Activated CD4-positive, alpha-beta T cell treated with anti-CD3 and anti-CD28 coated beads for 36 hours (primary cell): ENCODE measurements at places on chromosomes 7 and 10.

GRCh38 chr10:75229971-75230370 is 5.8 kb downstream of the COMTD1 start:
- no peak for DNase-seq

DNA sequence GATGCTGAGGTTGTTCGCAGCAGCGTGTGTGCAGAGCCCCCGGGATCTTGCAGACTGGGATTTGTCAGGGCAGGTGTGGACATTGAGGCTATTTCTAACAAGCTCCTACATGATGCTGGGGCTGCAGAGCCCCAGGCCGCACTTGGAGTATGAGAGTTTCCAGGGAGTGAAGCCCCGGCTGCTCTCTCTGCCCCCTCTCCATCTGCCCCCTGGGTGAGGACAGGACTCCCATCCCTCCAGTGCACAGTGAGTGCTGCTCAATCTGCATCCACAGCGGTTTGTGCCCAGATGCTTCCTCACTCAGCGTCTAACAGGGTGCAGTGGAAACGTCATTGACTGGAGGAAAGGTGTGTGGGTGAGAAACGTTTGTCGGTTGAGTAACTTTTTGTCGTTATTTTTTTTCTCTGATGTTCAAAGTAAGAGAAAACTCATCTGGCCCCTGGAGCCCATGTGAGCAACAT is 25.3 kb downstream of the IL2RA start:
- DNase-seq: no peak

- no peak for DNase-seq
Observed at GRCh38 chr7:68014031-68014736, 1017.6 kb downstream of the TYW1 start.

- DNase-seq: peak; percentile 63
Observed at GRCh38 chr7:140403878-140404564, at the start of gene RAB19. TSS of gene RAB19 (plus strand) at chr7:140404058. CDS start at chr7:140407647, 3,589 bp downstream.

GRCh38 chr10:48725708-48726107 is 41.0 kb downstream of the WDFY4 start:
- DNase-seq: no peak

DNA sequence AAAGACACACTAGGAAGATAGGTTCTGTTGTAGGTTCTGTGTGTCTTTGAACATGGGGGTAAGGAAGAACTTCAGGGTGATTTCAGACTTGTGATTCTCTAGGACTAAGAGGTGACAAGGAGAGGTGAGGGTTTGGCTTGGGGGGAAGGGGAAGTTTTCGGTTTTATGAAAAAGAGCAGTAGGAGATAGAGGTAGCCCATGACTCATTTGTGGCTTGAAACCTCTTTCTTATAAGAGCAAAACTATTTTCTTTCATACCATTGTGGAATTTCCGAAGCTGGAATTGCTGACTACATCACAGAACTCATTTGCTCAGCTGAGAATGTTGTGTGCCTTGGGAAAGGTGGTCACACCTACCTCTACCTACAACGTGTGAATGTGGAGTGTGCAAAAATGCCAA is 39.6 kb upstream of the IKZF1 start:
- DNase-seq: peak; percentile 62

- peak; percentile 83 for DNase-seq
Observed at GRCh38 chr10:119496273-119496672, 46.2 kb downstream of the RGS10 start.

GRCh38 chr10:91709394-91709798 is 76.5 kb upstream of the PPP1R3C start:
- no peak for DNase-seq

- DNase-seq: no peak
Observed at GRCh38 chr7:107080099-107080505, 35.6 kb downstream of the PRKAR2B start.

- DNase-seq: no peak
Observed at GRCh38 chr7:78429878-78430277, 631.3 kb downstream of the PHTF2 start.

DNA sequence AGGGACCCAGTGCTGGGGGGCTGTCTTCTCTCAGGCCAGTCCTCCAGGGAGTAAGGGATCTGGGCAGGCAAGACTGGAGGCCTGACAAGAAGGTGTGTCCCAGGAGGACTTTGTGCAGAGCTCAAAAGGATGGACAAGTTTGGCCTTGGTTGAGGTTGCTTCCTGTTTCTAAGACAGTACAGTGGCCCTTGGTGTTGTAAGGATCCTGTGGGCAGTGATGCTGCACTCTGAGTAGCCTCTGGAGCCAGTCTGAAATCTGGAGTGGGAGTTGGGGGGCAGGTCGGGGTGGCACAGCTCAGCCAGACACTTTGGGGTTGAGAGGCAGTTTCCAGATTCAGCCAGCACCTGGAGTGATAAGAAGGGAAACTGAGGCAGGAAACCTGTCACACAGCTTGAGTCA is 139.2 kb upstream of the ZMIZ1 start:
- no peak for DNase-seq

DNA sequence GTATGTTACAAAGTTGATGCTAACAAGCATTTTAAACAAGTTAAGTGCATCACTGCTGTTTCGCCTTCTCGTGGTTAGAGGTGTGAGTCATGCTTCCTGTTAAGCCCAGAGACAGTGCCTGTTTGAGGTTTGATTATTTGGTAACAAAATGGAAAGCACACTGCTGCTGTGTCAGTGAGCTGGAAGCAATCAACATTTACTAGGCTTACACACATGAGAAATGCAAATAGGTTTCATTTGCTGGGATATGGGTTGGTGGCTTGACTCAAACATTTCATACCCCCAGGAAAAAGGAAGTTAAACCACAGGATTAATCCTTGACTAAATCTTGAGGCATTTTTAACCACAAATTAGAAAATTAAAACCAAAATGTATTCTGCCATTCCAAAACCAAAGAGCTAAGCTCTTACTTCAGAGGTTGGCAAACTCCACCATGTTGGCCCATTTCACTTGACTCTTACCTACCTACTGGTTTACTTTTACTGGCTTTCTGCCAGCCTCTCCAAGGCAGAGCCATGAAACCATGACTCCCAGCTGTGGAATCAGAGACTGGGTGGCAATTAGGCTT is 139.2 kb downstream of the ETV1 start:
- peak; percentile 55 for DNase-seq

- DNase-seq: peak; percentile 26
Observed at GRCh38 chr7:142835487-142835886, 19.4 kb upstream of the EPHB6 start.

DNA sequence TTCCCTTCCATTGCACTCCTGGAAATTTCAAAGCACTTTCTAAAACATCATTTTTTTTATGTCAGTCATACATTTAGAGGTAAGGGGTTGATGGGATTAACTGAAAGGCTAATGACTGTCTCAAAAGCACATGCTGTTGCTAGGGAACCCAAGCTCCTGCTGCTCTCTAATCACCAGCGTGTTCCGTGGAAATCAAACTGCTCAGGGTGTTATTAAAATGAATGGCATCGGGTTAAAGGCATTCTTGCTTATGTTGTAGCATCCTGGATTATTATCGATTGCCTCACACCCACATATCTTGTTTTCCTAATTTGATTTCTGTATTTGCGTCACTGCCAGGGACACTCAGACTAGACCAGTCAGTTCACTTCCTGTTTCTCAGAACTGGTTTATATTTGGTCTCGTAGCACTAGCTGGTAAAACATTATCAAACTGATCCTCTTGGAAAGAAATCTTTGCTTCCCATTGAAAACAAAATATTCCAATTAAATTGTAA is 216.5 kb upstream of the MKLN1 start:
- no peak for DNase-seq

GRCh38 chr7:88361357-88361756 is 54.7 kb upstream of the STEAP4 start:
- no peak for DNase-seq

DNA sequence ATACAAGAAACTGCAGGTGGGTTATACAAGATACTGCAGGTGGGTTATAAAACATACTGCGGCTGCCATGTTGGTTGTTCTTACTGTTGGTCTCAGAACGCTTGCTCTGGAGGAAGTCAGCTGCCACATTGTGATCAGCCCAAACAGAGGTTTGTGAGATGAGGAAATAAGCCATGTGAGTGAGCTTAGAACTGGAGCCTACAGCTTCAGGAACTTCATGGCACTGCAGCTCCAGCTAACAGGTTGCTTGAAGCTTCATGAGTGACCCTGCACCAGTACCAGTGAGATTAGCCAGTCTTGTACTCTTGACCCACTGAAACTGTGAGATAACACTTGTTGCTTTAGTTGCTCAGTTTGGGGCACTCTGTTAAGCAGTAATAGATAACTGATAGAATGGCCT is 74.5 kb upstream of the PRKCQ start:
- DNase-seq: no peak

DNA sequence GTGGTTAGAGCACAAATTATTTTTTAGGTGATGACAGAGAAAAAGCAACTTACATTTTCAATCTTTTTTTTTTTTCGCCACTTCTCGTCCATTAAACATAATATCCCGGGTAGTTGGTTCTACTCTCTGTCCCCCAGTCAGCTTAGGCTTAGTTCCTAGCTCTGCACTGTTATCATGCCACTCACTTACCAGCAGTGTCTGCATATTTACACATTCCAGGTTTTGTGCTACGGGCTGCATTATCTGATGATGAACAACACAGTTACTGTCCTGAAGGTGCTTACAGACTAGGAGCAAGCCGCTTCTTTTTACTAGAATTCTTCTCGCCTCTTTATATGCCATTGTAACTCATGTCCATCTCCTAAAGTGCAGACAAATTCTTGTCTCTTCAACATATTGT is 121.8 kb upstream of the NPVF start:
- DNase-seq: no peak

DNA sequence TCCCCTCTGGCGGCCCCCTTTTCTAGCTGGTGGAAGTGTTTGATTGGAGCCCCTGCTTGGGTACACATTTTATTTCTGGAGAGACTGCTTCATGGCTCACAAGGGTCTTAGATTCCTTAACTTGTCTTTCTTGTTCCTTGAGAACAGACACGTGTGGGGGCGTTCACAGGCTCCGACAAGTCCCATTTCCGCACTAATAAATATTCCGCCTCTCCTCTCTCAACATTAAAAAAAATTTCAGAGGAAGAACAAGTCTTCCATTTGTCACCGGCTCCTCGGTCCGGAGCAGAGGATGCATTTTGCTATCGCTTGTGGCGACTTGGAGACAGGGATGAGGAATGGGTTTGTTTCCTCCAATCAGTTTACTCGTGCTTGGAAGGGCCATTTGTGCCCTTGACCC is 134.0 kb upstream of the PODXL start:
- DNase-seq: no peak

GRCh38 chr10:42971251-42971599 is 105.6 kb upstream of the RET start:
- no peak for DNase-seq

DNA sequence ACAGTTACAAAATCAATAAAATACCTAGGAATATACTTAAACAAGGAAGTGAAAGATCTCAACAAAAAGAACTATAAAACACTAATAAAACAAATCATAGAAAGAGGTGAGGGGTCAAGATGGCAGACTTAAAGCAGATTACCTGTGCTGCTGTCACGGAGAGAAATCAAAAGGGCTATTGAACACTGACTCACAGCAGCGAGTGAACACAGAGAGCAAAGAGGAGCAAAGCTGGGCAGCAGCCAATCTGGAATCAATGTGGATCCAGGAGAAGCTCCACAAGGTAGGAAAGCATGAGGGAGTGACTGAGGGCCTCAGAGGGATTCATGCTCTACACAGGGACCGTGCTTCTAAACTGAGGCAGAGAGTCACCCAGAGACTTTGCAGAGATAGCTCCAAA is 562.0 kb upstream of the SEMA3D start:
- no peak for DNase-seq

DNA sequence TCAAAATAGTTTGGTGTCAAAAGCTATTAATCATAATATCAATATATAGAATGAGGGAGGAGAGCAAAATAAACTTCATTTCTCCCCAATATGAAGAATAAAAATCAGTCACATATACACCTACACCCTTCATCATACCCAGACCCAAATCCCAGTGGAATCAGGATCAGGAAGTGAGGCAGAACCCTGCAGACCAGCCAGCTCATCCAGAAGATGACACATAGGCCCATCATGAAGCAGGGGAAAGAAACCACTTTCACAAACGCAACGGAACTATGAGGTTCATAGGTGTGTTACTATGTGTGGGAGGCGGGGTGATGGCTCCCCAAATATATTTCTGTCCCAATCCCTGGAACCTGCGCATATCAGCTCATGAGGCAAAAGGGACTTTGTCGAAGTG is 89.0 kb downstream of the RSU1 start:
- DNase-seq: no peak

DNA sequence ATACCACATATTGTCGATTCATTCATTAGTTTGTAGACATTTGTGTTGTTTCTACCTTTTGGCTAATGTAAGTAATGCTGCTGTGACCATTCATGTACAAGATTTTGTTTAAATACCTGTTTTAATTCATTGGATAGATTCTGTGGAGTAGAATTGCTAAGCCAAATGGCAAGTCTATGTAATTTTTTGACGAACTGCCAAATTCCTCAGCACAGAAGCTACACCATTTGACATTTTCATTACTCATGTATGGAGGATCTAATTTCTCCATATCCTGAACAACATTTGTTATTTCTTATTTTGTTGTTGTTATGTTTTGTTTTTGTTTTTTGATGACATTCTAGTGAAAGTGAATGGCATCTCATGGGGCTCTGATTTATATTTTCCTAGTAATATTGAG is 1351.3 kb upstream of the SORCS1 start:
- no peak for DNase-seq

GRCh38 chr10:117134056-117134305 is 4.1 kb downstream of the VAX1 start:
- no peak for DNase-seq
